ENCODE measurements at places on chromosomes 2 and 18.

DNA sequence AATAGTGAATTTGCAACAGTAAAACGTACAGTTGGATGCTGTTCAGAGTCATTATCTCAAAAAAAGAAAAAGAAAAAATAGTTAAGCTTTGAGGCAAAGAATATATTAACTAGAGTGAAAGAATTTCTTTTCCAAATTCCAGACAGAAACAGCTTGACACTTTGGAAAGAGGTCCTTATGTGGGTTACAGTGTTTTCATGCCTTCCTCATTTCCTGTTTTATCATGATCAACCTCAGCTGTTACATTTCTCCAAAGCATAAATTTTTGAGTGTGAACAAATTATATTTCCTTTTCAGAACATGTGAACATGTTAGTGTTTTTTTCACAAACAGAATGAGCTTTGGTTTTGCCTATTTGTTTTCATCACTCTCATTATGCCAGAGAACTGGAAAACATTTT is 13.6 kb downstream of the FRZB start:
- DNase-seq, result no peak

- DNase-seq, result no peak
Measured at GRCh38 chr2:240452462-240453256, 17.2 kb downstream of the GPC1 start.

DNA sequence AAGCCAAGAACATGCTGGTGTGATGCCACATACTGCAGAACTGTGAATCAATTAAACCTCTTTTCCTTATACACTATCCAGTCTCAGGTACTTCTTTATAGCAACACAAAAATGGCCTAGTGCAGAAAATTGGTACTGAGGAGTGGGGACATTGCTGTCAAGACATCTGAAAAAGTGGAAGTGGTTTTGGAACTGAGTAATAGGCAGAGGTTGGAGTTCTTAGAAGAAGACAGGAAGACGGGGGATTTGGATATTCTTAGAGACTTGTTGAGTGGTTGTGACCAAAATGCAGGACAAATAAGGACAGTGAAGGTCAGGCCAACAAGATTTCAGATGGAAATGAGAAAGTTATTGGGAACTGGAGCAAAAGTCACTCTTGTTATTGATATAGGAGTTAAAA is 31.3 kb upstream of the CDH2 start:
- DNase-seq, result no peak

GRCh38 chr2:59726228-59727120 is 827.0 kb downstream of the BCL11A start:
- no peak for DNase-seq

All from stimulated activated CD4-positive, alpha-beta T cell treated with anti-CD3 and anti-CD28 coated beads, TNF-alpha, amount 100 ng/mL, for 4 hours (primary cell).